ENCODE measurements at places on chromosomes 5 and 9.

DNA sequence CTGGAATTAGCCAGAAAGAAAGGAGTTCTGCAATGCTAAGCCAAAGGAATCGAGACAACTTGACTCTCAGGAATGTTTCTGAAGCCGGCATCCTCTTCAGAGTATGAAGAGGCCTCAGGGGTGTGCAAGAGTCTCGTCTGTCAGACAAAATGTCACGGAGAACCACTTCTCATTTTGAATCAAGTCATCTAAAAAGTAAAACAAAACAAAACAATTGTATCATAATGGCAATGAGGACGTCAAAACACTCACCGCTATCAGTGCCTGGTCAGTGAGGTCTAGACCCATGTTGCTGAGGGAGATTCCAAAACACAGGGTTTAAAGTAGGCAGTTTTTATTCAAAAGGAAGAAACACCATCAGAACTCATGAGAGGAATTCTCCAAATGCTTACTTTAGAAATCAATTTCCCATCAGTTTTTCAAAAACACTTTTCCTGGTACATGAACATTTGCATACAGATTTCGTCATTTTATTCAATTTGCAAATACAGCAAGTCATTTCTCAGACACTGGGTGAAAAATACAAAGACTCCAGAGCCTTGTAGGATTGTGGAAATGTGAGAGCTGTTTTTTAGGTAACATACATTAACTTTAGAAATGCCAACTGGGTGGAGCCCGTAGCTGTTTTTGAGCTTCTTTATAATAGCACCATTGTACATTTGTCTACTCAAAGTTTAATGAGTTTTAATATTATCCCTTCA, 89.5 kb upstream of the MAP3K1 start:
- DNase-seq: no peak

DNA sequence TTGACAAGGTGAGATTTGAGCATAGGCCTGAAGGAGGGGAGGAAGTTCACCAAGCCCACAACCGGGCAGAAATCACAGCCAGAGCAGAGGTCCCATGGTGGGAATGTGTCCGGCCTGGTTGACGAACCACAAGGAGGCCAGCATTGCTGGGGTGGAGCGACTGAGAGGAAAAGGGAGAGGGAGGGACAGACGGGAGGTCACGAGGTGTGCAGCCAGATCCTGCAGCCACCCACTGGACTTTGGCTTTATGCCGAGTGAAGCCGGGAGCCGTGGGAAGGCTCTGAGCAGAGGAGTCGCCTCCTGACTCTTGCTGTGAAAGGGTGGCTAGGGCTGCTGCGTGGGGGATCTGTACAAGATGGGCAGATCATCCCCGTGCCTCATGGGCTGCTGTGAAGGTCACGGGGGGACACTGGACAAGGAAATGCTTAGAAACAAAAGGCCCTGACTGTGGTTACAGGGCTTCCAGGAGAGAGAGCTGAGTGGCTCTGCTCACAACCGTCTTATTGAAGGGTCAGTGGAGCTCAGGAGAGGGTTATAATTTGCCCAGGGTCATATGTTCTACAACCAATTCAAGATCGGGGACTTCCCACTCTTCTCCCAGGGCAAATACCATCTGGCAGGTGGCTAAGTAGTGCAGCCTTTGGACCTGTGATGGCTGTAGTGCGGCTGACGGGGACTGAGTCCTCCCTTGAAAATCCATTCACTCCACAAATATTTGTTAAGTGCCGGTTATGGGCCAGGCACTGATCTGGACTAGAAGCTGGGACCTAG, 15.6 kb upstream of the CD74 start:
- DNase-seq: no peak

DNA sequence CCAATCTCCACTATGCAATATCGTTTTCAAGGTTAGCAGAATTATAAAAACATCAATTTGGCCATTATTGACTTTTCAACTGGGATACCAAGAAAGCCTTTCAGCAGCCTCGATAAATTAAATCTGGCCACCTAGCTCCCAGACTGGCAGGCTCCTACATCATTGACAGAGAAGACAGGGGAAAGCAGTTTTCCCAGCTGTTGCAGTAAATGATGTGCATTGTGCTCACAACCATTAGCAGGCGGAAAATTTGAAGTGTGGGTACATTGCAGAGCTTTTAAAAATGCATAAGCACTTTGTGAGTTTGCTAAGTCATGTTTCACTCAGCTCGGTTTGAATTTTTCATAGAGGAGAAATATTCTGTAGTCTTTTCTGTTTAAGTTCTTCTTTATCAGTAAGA, 297.9 kb downstream of the KCTD16 start:
- peak; percentile 50 for DNase-seq

GRCh38 chr9:14593406-14593805, 99.8 kb downstream of the ZDHHC21 start:
- no peak for DNase-seq

GRCh38 chr5:66197764-66198405, 53.8 kb downstream of the SREK1 start:
- no peak for DNase-seq

DNA sequence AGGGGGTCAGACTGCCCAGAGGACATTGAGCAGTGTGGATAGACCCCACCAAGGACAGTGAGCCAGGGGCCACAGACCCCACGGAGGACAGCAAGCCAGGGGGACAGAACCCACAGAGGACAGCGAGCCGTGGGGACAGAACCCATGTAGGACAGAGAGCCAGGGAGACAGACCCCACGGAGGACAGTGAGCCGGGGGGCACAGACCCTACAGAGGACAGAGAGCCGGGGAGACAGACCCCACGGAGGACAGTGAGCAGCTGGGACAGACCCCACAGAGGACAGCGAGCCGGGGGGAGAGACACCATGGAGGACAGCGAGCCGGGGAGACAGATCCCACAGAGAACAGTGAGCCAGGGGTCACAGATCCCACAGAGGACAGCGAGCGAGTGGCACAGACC, 3.4 kb upstream of the ZDHHC11 start:
- DNase-seq: no peak

DNA sequence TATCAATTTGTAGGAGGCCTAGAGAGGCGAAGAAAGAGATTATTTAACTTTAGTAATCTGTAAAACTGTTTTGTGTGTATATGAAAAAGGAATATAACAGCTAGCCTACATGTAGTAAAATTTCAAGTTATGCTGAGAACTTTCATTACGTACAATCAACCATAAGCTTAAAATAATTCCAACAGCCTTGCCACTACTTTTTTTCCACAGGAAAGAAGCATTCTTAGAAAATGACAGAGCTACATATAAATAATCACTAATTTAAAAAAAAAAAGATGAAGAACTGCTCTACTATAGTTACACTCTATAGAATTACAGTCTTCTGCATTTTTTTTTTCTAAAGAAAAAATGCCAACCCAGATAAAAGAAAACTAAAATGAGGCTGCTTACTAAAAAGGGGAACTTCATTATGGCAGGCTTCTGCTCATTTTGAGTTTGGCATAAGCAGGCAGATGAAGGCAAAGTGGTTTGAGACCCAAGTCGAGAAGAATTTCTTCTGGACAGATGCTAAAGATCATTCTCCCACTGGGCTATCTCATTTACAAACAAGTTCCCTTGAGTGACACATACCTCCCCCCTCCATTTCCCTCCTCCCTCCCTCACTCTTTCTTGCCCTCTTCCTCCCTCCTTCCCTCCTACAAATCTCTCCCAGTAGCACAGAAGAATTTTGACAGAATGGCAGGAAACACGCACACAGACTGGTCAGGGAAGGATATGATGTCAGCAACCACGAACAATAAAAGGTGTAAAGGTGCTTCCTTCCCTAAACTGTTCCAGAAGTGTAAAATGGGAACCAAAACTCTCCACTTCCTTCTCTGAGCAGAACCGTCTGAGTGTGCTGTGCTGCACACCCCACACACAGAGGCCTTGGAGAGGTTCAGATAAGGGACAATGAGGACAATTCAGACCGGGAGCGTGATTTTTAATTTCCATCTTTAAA, 56.1 kb downstream of the MEF2C start:
- no peak for DNase-seq

DNA sequence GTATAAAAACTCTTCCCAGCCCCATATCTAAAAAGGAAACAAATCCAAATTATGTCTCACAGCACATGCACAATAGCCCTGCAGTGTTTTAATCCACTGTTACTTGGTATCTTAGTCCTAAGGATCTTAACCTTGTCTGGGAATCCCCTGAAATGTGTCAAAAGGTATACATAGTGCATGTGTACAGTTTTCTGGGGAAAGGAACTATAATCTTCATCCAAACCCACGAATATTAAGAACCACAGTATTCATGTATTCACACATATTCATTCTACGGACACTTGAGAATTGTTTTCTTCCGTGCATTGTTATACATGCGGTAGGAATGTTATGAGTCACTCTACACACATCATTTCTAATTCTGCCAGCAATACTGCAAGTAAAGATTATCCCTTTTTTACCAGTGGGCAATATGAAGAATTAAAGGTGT, 47.8 kb upstream of the SNX2 start:
- no peak for DNase-seq

GRCh38 chr9:14310311-14310710, 3.6 kb downstream of the NFIB start:
- DNase-seq: no peak

DNA sequence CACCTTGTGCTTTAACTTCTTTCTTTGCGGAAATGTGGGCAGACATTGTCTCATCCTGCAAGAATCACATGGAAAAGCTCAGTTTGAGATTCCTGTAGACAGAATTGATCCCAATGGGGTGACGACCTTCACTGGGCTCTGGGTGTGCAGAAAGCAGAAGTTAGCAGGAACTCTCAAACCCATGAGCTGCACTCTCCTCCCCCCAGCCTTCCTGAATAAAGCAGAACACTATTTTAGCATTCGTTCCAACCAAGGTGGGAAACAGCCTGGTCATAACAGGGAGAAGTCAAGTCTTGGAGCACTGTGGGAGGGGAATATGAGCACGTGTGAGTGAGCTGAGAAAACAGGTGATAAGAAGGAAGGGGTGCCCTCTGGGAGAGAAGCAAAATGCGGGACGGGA, 87.4 kb upstream of the FER start:
- DNase-seq: no peak

GRCh38 chr9:110880189-110880588, 158.1 kb downstream of the LPAR1 start:
- DNase-seq: no peak

DNA sequence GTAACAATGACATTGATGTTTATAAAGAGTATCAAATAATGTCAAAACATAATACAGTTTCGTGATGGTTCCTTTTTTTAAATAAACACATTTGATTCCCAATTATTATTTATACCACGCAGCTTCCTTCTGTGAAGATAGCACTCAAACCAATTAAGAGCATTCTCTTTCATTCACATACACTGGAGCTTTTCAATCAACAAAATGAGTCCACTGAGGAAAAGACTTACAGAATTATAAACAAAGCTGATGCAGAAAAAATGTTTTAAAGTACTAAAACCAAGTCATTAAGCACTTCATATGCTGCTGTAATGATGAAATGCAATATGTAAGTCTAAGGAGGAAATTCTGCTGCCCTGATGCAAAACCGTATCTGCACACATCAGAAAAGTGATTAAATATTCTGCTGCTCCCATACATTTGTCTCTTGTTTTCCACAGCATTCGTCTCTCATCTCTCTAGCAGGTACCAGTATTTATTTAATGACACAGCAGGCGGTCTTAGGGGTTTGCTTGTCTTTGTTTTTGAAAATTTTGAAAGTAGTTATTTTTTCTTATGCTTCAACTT, 147.1 kb downstream of the CDH10 start:
- DNase-seq: peak; percentile 11

GRCh38 chr5:165130656-165131055, 1625.2 kb downstream of the MAT2B start:
- DNase-seq: no peak

Data from NCI-H1417 (cell line).